Small intestine (tissue), 16 donors: ENCODE measurements at places on chromosomes 13 and 19. TPM values are rescaled to one million over a fixed set of nuclear protein-coding genes. Genes with fewer than 3 reads are reported as not detected.

CEACAM7 gene
- polyA plus RNA-seq, result 0.15 TPM

ZNF134 gene
- 3.1 TPM for polyA plus RNA-seq

ZNF121 gene
- polyA plus RNA-seq, result 2.2 TPM

SLITRK5 gene
- 0.03 TPM for polyA plus RNA-seq

SHISA7 gene
- 0.12 TPM for polyA plus RNA-seq
